ENCODE measurements at places on chromosomes 7 and 10. TPM values are rescaled to one million over a fixed set of nuclear protein-coding genes. Genes with fewer than 3 reads are reported as not detected.

DNA sequence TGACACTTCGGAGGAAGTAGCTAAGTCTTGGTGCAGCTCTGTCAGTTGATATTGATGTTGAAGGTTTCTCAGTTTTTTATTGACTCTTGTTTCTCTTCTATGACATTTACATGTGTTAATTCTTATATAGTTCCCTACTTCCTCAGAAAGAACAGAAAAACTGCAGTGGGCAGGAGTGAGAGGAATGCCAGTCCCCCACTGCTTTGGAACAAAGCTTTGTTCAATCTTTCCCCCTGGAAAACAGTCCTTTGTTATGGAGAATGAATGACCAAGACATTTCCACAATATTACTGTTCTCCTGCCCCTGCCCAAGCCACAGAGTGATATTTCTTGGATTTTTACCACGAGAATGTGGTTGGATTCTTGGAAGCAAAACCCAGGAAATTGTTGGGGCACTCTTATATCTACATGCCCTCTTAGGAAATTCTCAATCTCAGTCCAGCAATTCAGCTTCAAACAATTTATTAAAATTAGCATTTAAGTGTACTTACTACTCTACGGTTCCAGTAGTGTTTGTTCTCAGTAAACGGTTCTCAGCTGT is 258.0 kb upstream of the KCND2 start:
- H3K36me3 ChIP-seq, result no peaks in the 10 kb centered on the region
- peaks cover 34% of the 10 kb centered on the region for H3K27me3 ChIP-seq
- H3K4me3 ChIP-seq, result no peak overlapping the region
- DNase-seq, result peak; percentile 59
- no peaks in the 10 kb centered on the region for H3K4me1 ChIP-seq

GRCh38 chr10:60974463-60975149 is 30.6 kb upstream of the RHOBTB1 start:
- H3K4me3 ChIP-seq, result no peak overlapping the region
- no peak for DNase-seq
- no peak overlapping the region for H3K27ac ChIP-seq
- H3K4me1 ChIP-seq, result peaks cover 6% of the 10 kb centered on the region
- no peaks in the 10 kb centered on the region for H3K36me3 ChIP-seq
- H3K27me3 ChIP-seq, result no peaks in the 10 kb centered on the region

DNA sequence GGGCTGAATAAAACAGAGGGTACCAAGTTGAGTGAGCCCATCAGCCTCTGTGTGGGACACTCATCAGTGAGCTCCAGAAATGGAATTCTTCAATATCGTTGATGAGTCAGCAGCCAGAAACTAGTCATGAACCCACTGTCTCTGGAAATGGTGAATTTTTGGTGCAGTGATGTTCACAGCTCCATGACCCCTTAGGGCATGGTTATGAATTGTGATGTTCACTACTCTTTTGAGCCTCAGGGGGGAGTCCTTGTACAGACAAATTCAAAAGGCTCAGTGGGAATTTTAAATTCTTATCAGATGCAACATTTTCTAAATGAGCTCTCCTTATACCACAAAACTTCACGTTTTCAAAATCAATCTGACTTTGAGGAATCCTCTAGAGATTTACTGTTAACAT is 335.7 kb downstream of the PHTF2 start:
- no peak for DNase-seq
- H3K27ac ChIP-seq, result no peak overlapping the region
- no peak overlapping the region for H3K4me3 ChIP-seq
- no peaks in the 10 kb centered on the region for H3K27me3 ChIP-seq

GRCh38 chr7:137626469-137627067 is 220.2 kb downstream of the DGKI start:
- peak; percentile 92 for DNase-seq
- H3K27me3 ChIP-seq, result no peaks in the 10 kb centered on the region
- no peak overlapping the region for H3K4me3 ChIP-seq
- no peak overlapping the region for H3K27ac ChIP-seq
- H3K36me3 ChIP-seq, result no peaks in the 10 kb centered on the region
- H3K4me1 ChIP-seq, result no peaks in the 10 kb centered on the region

DNA sequence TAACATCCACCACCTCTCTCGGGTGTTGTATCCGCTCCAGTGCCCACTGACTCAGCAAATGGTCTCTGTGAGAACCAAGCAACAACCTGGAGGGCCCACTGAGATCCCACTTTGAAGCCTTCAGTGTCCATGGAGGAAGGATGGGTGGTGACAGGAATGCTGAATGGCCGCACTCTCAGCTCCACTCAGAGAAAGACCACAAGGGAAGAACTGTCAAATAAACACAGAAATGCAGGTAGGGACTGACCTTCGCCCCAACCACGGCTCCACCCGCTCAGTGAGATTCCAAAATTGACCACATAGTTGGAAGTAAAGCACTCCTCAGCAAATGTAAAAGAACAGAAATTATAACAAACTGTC is 65.8 kb downstream of the VIPR2 start:
- H3K4me1 ChIP-seq, result no peaks in the 10 kb centered on the region
- DNase-seq, result peak; percentile 24
- no peak overlapping the region for H3K4me3 ChIP-seq

- H3K4me1 ChIP-seq, result peaks cover 8% of the 10 kb centered on the region
- no peak overlapping the region for H3K27ac ChIP-seq
- no peak for DNase-seq
- peak overlapping the region; percentile 53 for H3K4me3 ChIP-seq
- no peaks in the 10 kb centered on the region for H3K36me3 ChIP-seq
- no peaks in the 10 kb centered on the region for H3K27me3 ChIP-seq
Observed at GRCh38 chr10:90407131-90407530, 450.7 kb downstream of the HTR7 start.

- no peak overlapping the region for H3K4me3 ChIP-seq
- peak; percentile 83 for DNase-seq
- H3K36me3 ChIP-seq, result no peaks in the 10 kb centered on the region
- no peak overlapping the region for H3K27ac ChIP-seq
Observed at GRCh38 chr10:52883996-52884871, 111.7 kb upstream of the MBL2 start.

- no peaks in the 10 kb centered on the region for H3K27me3 ChIP-seq
- peaks cover 5% of the 10 kb centered on the region for H3K36me3 ChIP-seq
- H3K27ac ChIP-seq, result no peak overlapping the region
- no peak for DNase-seq
Observed at GRCh38 chr7:158603773-158604755, 16.4 kb upstream of the PTPRN2 start.

GRCh38 chr10:63464402-63465292 is 1.1 kb downstream of the JMJD1C start:
- no peaks in the 10 kb centered on the region for H3K4me1 ChIP-seq
- H3K4me3 ChIP-seq, result peak overlapping the region; percentile 92
- no peak for DNase-seq
- H3K27me3 ChIP-seq, result no peaks in the 10 kb centered on the region
- H3K27ac ChIP-seq, result peak overlapping the region; percentile 92
- H3K36me3 ChIP-seq, result no peaks in the 10 kb centered on the region

GRCh38 chr7:113000316-113001020 is 86.2 kb downstream of the GPR85 start:
- H3K4me3 ChIP-seq, result no peak overlapping the region
- no peaks in the 10 kb centered on the region for H3K27me3 ChIP-seq
- H3K27ac ChIP-seq, result no peak overlapping the region
- DNase-seq, result no peak

- H3K4me1 ChIP-seq, result peaks cover 9% of the 10 kb centered on the region
- no peak for DNase-seq
- H3K4me3 ChIP-seq, result no peak overlapping the region
- no peaks in the 10 kb centered on the region for H3K27me3 ChIP-seq
Observed at GRCh38 chr7:80771523-80771922, 133.1 kb downstream of the CD36 start.

DNA sequence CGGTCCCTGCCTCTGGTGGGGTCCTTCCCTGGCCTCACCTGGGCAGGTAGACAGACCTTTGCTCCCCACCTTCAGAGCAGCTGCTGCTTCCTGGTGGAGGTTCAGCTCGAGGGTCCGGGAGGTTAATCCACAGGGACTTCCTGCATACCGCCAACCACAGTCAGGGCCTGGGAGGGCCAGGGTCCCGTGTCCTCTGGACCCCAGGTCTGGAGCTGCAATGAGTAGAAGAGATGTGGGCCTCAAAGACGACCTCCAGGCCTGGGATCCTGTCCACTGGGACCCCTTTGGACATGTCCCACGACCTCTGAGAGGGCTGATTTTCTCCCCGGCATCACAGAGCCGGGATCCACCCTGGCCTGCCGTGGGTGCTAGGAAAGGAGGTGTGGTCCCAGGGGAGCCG is 223.3 kb upstream of the TCERG1L start:
- no peak overlapping the region for H3K4me3 ChIP-seq
- H3K4me1 ChIP-seq, result no peaks in the 10 kb centered on the region
- H3K36me3 ChIP-seq, result no peaks in the 10 kb centered on the region

- DNase-seq, result no peak
- H3K36me3 ChIP-seq, result no peaks in the 10 kb centered on the region
- no peak overlapping the region for H3K4me3 ChIP-seq
- H3K27me3 ChIP-seq, result no peaks in the 10 kb centered on the region
Observed at GRCh38 chr10:75948583-75948982, 517.2 kb downstream of the LRMDA start.

DNA sequence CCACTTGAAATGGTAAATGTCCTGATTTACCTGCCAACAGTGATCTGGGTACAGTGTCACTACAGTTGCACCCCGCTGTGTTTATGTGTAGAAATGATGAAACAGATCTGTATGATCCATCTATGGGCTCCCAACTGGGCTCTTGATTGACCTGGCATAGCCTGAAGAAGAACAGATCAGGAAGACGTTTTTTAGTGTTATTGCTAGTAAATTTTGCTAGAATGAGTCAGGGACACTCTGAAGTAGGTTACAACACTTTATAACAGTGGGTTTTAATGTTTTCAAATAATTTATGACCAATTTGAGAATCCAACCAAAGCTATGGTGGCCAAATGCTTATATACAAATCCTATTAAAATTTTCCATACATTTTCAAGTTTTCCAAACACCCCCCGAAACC is 110.3 kb downstream of the DKK1 start:
- no peak for DNase-seq
- H3K27me3 ChIP-seq, result no peaks in the 10 kb centered on the region
- no peaks in the 10 kb centered on the region for H3K36me3 ChIP-seq
- no peak overlapping the region for H3K27ac ChIP-seq
- peaks cover 3% of the 10 kb centered on the region for H3K4me1 ChIP-seq

GRCh38 chr10:101901340-101901739 is 57.7 kb upstream of the KCNIP2 start:
- H3K27me3 ChIP-seq, result no peaks in the 10 kb centered on the region
- H3K4me3 ChIP-seq, result no peak overlapping the region
- DNase-seq, result peak; percentile 71
- H3K27ac ChIP-seq, result no peak overlapping the region

- no peaks in the 10 kb centered on the region for H3K4me1 ChIP-seq
- no peak overlapping the region for H3K4me3 ChIP-seq
- no peak for DNase-seq
- no peaks in the 10 kb centered on the region for H3K36me3 ChIP-seq
- H3K27me3 ChIP-seq, result no peaks in the 10 kb centered on the region
Observed at GRCh38 chr7:1359051-1359400, 100.2 kb downstream of the MICALL2 start.

- no peak overlapping the region for H3K4me3 ChIP-seq
- no peak for DNase-seq
- peaks cover 5% of the 10 kb centered on the region for H3K36me3 ChIP-seq
- no peaks in the 10 kb centered on the region for H3K27me3 ChIP-seq
- H3K27ac ChIP-seq, result no peak overlapping the region
Observed at GRCh38 chr7:78499971-78500370, 701.4 kb downstream of the PHTF2 start.

GRCh38 chr10:61359452-61359851 is 93.7 kb downstream of the TMEM26 start:
- H3K36me3 ChIP-seq, result no peaks in the 10 kb centered on the region
- DNase-seq, result no peak
- no peak overlapping the region for H3K4me3 ChIP-seq
- no peaks in the 10 kb centered on the region for H3K27me3 ChIP-seq
- H3K4me1 ChIP-seq, result no peaks in the 10 kb centered on the region

GRCh38 chr10:67438605-67439304 is 257.2 kb downstream of the CTNNA3 start:
- H3K4me3 ChIP-seq, result no peak overlapping the region
- H3K36me3 ChIP-seq, result no peaks in the 10 kb centered on the region
- no peaks in the 10 kb centered on the region for H3K27me3 ChIP-seq
- no peaks in the 10 kb centered on the region for H3K4me1 ChIP-seq
- DNase-seq, result no peak

DNA sequence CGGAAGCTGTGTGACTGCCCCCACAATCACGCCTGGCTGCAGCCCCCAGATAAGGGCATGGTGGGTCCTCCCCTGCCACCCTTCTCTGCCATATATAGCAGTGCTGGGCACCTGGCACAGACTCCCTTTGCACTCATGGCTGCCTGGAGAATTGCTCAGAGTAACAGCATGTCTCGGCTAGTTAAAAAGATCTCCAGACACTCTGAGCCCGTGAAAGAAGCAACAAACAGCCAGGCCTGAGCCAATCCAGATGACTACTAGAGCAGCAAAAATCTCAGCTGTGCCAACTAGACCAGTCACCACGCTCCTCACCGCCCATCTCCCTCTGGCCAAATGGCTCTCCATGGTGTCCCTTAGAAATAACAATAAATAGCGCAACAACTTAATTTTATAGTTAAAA is 71.3 kb downstream of the PARD3 start:
- no peaks in the 10 kb centered on the region for H3K27me3 ChIP-seq
- no peak overlapping the region for H3K4me3 ChIP-seq
- no peaks in the 10 kb centered on the region for H3K36me3 ChIP-seq
- H3K4me1 ChIP-seq, result peaks cover 11% of the 10 kb centered on the region

GRCh38 chr7:38321515-38321944 is 48.1 kb upstream of the TARP start:
- no peak for DNase-seq
- H3K4me1 ChIP-seq, result peaks cover 6% of the 10 kb centered on the region
- no peaks in the 10 kb centered on the region for H3K36me3 ChIP-seq

DNA sequence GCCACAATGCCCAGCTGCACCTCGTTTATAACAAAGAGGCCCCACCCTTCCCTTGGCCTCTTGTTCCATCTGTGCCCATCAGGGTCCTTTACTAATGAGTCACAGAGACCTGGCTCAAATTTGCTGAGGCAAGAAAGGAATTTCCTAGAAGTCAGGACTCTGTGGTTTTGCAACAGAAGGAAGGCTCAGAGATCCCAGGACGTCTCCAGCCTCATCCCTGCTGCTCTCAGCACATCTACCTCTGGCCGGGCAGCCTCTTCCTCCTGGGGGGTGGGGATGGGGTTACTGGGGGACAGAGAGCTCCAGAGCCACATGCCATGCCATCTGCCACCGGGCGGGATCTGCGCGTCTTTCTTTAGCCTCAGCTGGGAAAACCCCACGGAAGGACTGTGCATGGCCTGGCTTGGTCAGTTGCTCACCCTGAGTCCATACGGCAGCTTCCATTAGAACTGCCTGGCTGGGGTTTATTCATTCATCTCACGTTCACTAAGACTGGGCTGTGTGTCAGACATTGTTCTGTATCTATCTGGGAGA is 41.9 kb upstream of the PSMG3 start:
- H3K4me3 ChIP-seq, result no peak overlapping the region
- no peaks in the 10 kb centered on the region for H3K4me1 ChIP-seq
- DNase-seq, result no peak

- no peak within 1 kb of the TSS for H3K4me3 ChIP-seq
- peak; percentile 81 for DNase-seq
- H3K36me3 ChIP-seq, result no peaks in the 10 kb centered on the region
- no peak within 1 kb of the TSS for H3K27ac ChIP-seq
Observed at GRCh38 chr10:70283445-70284399, at the start of gene NPFFR1. TSS of gene NPFFR1 (minus strand) at chr10:70284004. CDS start at chr10:70283676, 328 bp downstream.

TAC1 gene
- total RNA-seq, result not detected

CDC14C gene
- total RNA-seq, result not detected

IL6 gene
- 0.64 TPM for total RNA-seq

POP7 gene
- 51.7 TPM for total RNA-seq

EGFR gene
- 4.2 TPM for total RNA-seq

GRM3 gene
- total RNA-seq, result 0.29 TPM

ZP3 gene
- total RNA-seq, result 0.53 TPM

CALY gene
- total RNA-seq, result 0.75 TPM

SFTPD gene
- total RNA-seq, result not detected

SAP25 gene
- 5.3 TPM for total RNA-seq

HMX2 gene
- not detected for total RNA-seq

TMEM72 gene
- total RNA-seq, result not detected
